ENCODE measurements at places on chromosomes 3 and 15.

- no peak for DNase-seq
Observed at GRCh38 chr3:107373896-107374295, 3.3 kb upstream of the CCDC54 start.

DNA sequence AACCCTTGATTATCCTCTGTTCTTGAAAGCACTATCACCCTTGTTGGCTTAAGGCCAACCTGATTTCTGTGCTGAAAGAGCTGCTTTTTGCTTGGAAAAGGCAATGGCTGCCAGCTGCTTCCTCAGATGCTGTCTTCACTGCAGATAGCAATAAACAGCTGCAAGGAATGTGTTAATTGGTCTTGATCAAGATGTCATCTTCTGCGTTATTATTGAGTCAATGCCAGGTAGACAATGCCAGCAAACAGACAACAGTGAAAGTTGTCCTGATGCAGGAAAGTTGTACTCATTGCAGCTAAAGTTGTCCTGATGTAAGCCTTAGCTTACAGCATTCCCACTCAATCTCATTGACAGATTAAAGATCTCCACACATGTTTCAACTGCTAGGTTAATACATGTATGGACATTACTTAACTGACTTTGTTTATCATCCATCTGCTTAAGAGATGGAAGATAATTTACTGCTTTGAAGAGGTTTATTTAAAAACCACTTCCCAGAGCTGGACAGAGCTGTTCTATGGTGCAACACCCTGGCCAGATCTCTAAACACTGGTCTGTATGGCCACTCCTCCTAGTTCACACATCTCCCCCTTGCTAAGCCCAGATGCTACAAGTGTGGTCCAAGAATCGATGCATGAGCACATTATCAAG is 251.0 kb upstream of the MCTP2 start:
- no peak for DNase-seq

GRCh38 chr15:68204776-68205557 is at the start of gene CALML4:
CALML4 (minus strand) TSS chr15:68205332; CDS start chr15:68205247, 85 bp downstream.
- DNase-seq = no peak

DNA sequence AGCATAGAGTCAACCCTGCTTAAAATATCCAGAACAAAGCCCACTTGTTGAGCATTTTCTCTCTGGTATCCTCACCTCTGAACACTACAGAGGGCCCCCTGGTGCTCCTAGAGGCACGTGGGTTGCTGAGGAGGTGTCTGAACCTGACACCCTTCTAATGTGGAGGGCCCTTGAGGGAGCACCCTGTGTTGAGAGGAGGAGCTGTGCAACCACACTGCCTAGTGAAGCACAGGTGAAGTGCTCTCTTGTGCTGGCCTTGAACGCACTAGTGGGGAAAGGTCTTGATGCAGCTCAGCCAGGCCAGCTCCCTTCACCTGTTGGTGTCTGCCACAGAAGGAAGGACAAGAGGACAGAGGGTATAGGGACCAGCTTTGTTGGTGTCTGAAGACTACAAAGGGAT is 51.9 kb downstream of the CCK start:
- no peak for DNase-seq

GRCh38 chr3:59046839-59047238 is 3.0 kb downstream of the CFAP20DC start:
- DNase-seq = no peak

DNA sequence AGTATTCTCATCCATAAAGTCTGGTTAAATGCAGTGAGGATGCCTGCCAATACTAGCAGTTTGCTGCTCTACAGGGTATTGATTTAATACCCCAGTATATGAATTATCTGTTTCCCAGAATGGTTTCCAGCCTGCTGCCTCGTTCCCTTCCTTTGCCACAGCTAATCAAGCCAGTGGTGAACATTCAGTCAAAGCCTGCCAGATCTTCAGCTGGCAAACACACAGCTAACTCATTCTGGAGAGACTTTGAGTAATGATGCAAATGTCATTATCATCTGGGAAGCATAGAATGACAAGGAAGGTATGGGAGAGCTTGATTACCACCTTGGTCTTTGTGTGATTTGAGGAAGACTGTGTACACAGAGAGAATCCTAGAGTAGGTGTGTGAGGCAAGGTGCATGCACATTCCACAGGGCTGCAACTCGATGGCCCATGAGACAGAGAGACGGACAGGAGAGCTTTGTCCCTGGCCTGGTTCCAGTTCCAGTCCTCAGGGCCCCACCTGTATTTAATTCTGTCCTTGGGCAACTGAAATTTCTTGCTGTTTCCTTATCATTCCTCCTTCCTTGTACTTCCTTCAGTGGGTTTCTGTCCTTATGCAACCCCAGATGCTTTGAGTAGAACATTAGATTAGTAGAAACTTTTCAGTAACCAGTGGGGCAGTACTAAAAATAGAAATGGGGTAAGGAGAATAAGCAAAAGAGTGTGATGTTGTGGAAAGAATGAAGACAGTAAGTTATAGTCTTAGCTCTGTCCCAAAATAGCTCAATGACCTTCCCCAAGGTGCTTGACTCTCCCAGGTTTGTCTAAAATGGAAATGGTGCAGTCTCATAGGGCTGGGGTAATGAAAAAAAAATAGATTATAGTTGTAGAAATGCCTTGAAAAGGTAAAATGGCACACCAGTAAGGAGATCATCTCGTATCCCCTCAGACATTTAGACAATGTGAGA is 72.5 kb downstream of the MITF start:
- no peak for DNase-seq

DNA sequence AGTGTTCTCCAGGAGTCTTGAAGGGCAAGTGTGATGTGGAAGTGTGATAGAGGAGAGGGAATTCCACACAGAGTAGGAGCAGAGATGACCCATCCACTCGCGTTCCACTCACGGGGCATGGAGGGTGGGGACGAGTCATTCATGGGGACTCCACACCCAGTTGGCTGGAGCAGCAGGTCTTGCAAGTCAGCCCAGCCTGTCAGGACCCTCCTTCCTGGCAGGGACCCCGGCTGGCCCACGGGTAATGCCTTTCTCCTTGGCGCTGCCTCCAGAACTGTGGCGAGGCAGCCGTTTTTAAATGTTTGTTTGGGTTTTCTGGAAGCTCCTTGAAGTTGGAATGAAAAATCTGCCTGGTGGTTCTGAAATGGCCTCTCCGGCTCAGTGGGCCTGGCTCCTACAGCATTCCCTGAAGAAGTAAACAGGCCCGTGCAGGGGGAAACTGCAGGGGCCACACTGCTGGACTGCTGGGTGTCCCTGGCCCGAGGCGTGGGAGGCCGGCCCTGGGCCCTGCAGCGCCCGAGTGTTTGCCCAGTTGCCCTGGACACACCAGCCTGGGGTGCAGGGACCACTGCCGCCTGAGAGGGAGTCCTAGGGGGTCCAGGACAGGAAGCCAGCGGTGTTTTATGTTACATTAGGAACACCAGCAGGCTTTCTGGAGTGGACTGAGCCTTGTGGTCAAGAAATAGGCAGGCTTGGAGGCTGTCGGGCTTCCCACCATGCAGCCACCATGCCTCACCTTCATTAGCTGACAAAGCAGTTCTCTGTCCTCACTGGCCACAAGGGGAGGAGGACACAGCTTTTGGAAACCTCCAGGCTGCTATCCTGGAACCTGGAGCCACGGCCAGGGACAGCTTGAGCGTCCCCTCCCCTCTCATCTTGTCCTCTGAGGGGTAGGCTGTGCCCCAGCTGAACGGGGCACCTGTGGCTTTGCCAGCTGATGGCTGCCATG is 61.3 kb downstream of the CEMIP start:
- DNase-seq = no peak

GRCh38 chr3:115217678-115218451 is 70.8 kb upstream of the ZBTB20 start:
- no peak for DNase-seq

DNA sequence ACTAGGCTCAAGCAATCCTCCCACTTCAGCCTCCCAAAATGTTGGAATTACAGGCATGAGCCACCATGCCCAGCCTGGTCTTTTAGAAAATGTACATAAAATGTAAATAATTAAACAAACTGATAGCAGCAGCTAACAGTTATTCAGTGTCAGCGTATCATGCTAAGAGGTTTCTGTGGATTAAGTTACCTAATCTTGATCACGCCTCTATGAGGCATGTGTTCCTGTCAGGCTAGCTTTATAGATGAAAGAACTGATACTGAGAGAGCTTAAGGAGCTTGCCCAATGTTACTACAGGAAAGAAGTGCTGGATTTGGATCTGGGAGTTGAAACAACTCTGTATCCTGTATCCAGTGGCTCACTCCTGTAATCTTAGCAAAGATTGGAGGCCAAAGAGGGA is 11.2 kb upstream of the MST1R start:
- no peak for DNase-seq

DNA sequence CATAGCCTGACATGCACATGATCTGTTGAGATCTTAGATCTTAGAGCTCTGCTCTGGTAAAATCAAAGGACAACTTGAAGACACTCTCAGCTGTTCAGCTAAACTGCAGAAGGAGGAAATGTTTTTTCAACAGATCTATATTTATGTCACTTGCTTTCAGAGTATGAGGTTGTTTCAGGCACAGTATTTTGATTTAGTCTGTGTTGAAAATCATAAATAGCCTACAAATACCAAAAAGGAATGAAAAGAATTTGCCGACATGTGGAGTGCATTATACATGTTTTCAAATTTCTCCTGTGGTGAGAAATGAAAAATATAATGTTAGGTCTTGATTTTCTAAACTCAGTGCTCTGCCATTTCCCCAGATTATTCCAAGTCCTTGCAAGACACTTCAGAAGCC is 1118.4 kb downstream of the TBL1XR1 start:
- DNase-seq = no peak

- DNase-seq = no peak
Observed at GRCh38 chr3:69095636-69096035, 10.9 kb downstream of the ARL6IP5 start.

DNA sequence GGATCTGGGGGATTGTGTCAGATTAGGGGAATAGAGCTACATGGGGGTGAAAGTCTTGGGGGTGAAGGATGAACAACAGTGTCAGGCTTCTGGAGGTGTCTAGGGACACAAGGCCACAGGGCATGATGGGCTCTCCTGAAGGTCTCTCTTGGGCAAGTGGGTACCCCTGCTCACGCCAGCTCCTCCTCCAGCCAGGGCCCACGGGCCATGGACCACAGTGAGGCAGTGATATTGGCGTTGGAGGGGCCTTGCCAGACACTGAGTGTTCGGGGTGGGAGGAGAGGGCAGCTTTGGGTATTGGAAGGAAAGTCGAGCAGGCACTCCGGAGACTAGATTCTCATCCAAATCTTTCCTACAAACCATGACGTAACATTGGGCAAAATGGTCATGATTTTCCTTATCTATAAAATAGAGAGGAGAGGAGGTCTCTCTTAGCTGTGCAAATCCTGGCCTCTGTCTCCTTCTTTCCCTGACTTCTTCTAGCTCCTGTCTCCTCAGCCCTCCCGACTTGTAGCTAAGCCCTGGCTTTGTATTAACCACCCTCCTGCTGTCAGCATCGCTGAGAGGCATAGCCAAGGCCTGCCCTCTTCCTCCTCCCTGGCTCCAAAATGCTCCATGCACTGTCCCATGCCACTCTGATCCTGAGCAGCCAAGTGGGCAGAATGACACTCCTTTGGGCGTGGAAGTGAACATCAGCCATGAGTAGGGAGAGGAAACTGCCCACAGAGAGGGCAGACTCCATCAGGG is 24.0 kb upstream of the SRP14 start:
- no peak for DNase-seq

- DNase-seq = no peak
Observed at GRCh38 chr3:99730870-99731269, 86.8 kb upstream of the CMSS1 start.

- no peak for DNase-seq
Observed at GRCh38 chr15:88490036-88490435, 22.5 kb downstream of the MRPS11 start.

DNA sequence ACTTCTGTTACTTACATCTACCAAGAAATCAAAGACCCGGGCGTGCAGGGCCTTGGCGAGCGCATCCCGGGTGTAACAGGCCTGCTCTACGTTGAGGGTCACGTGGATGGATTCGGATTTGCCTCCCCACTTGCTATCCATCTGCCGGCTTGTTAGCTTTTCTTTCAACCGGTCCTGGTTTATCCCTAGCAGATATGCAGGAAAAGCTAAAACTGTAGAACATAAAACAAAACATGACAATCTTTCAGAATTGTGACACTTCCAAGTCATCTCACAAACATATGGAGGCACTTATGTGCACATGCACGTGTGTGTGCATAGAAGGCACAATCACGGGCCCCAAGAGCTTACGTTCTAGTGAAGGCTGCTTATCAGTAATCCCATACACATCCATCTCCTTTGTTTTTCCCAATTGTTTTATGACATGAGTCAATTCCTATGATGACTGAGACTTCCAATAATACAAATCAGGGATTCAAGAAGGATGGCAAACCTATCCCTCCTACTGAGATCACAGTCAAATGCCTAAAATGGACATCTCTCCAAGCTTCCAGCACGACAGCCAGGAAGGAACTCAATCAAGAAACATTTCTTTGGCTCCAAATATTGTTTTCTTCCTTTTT is 11.3 kb downstream of the LDHAL6B start:
- DNase-seq = no peak

DNA sequence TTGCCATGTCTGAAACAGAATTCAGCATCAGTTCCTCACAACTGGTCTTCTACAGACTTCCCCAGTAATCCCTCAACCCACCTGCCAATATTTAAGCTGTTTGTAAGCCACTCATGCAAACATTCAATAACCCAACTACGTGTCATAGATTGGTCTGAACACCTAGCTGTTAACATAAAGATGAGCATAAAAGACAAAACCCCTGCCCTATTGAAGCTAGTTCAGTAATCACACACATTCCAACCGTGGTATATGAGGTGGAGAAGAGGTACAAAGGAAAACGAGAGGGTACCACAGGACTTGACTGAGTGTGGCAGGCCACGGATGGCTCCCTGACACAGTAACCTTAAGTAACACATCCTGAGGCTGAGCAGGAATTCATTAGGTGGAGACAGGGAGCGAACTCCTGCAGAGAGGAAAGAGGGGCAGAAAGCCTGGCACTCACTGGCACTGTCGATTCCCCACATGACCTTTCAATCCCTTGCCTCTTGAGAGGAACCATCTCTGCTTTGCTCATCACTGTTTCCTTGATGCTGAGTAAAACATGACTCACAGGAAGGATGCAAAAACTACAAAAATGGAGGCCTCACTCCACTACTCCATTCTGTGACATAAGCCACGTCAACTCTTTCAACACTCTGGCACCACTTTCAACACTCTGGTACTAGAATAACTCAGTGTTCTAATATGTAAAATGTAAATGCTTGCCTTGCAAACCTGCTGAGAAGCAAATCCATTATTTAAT is 31.3 kb downstream of the RPN1 start:
- no peak for DNase-seq

DNA sequence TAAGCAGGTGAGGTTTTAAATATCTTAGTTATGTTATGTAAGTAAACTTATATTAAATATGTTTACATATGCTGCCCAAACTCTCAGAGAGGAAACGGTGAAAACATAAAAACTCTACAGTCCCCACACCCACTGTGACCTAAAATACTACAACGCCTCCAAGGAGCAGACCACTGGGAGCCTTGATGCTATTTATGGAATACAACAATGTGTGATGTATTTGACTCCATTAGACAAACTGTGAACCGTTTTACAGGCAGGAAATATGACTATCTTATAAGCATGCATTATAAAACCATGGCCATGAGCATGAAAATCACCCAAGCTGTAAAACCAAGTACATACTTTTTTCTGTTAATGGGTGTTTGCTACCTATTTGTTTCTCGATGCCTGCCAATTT is 379.5 kb upstream of the TBL1XR1 start:
- no peak for DNase-seq
